AG08396 (cell line): ENCODE measurements at places on chromosomes 4 and X.

DNA sequence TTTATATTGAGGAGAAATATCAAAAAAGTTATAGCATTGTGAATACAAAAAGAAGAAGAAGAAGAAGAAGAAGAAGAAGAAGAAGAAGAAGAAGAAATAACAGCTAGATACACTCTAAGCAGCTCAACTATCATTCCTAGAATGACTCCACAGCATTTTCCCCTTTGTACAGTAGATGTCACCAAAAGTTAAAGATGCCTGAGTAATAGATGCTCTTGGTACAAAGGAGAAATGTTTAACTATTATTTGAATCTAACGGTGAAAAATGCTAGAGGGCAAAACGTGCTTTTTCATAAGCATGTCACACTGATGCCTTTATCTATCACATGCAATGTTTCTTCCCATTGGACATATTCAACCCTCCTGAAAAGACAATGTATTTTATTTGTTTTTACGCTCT, 178.4 kb upstream of the GPRIN3 start:
- peak; percentile 62 for DNase-seq

GRCh38 chrX:38452603-38453002, 100.2 kb downstream of the OTC start:
- no peak for DNase-seq

DNA sequence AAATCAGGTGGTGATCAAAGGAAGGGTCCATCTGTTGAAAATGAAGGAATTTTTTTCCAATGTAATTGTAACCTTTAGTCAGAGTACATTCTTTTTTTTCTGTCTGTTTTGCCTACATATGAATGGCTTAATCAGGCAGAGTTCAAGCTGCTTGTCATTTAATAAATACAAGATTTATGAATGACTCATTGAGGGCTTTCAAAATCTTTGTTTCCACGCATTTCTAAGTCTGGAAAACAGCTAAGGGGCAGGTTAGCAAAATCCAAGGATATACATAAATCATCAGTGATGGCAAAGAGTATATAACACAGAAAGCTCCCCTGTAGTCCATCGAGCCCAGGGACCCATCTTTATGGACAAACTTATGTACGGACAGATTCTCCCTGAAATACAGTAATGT, 1.8 kb downstream of the CA5B start:
- no peak for DNase-seq

- DNase-seq = peak; percentile 78
These were observed at the start of gene RAP2C for GRCh38 chrX:132219343-132219768. Gene RAP2C (minus strand): TSS chrX:132219447. CDS start chrX:132217268, 2,179 bp downstream.

DNA sequence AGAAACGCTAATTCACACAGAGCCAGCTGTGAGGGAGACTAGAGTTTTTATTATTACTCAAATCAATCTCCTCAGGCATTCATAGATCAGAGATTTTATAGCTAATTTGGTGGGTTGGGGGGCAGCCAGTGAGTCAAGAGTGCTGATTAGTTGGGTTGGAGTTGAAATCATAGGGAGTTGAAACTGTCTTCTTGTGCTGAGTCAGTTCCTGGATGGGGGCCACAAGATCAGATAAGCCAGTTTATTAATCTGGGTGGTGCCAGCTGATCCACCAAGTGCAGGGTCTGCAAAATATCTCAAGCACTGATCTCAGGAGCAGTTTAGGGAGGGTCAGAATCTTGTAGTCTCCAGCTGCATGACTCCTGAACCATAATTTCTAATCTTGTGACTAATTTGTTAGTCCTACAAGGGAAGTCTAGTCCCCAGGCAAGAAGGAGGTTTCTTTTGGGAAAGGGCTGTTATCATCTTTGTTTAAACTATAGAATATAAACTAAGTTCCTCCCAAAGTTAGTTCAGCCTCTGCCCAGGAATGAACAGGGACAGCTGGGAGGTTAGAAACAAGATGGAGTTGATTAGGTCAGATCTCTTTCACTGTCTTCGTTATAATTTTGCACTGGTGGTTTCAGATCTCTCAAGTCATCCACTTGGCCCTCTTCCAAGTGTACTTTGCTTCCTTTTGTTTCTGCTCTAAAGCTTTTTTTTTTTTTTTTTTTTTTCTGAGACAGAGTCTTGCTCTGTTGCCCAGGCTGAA, 5.4 kb upstream of the NAA11 start:
- DNase-seq = no peak
